ENCODE measurements at places on chromosomes 5 and 9.
A peak's percentile ranks its signal among the peaks of the same experiment; 100 is the strongest.

GRCh38 chr5:103764403-103764802 is 201.8 kb upstream of the NUDT12 start:
- no peak for DNase-seq

DNA sequence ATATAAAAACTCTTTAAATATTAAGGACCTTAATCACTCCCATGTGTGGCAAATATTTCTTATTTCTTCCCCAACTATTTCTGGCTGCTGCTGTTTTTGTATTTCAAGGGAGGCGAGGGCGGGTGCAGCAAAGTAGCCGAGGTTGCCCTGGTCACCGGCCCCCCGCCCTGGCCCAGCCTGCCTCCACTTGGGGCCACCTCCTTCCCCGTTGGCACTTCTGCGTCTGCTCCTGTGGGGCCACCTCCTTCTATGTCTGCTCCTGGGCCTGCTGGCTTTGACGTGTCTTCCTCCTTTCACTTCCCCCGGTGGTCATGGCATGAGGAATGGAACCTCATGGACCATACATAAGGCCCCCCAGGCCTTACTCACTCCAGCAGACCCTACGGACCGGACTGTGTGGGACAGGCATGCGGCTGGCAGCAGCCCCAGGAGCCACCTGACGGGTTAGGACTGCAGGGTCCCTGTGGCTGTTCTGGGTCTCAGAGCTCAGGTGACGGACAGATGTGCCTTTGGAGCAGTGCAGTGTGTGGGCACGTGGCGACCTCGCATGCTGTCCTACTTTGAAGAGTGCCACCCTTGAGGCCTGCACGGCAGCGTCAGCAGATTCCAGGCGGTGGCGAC is 5.8 kb upstream of the ENTPD8 start:
- no peak for DNase-seq

DNA sequence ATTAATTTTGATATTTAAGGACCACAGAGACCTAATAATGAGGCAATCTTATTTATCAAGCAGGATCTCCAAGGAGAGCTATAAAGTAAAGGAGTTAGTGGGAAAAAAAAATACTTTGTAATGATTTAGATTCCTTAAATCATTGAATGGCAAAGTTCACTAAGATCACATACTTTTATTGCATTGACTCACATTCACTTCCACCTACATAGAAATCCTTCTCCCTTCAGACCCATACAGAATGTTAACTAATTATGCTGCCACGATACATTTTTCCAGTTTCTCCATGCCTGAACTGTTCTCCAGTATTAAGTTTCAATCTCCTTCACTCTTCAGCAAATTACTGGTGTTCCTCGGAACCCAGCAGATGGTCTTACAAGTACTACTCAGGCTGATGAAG is 388.7 kb downstream of the EFNA5 start:
- no peak for DNase-seq

- DNase-seq, result no peak
Measured at GRCh38 chr9:135012166-135012565, 75.3 kb upstream of the OLFM1 start.

DNA sequence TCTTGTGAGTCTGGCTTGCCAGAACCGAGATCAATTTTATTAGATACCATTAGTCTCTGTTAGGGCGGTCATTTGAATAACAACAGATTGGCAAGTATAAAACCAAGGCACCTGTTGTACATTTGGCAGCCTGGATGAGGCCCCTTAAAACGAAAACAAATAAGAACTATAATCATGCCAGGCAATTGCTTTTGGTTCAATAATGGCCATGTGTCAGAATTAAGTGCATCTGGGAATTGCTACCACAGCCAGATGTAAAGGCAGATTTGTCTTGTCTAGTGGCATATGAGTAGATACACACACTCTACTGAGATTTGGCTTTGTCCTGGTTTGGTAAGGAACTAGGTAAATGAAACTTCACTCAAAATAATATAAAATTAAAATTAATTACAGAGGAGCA is 1046.2 kb upstream of the DMAC1 start:
- DNase-seq, result no peak

DNA sequence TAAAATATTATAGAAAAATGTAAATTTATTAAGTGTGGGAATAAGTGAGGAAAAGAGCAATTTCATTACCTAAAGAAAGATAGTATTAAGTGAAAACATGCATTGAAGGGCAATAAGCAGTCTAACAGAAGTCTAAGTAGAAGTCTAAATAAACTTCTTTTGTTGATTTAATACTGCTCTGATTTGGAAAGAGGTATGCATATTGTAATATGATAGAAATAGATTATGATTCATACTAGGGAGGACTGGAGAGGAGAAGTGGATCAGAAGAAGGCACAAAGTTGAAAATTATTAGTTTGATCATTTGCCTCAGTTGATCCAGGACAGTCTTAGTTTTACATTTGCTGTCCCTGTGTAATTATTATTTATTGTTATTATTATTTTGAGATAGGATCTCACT is 6.6 kb upstream of the ERBIN start:
- no peak for DNase-seq

DNA sequence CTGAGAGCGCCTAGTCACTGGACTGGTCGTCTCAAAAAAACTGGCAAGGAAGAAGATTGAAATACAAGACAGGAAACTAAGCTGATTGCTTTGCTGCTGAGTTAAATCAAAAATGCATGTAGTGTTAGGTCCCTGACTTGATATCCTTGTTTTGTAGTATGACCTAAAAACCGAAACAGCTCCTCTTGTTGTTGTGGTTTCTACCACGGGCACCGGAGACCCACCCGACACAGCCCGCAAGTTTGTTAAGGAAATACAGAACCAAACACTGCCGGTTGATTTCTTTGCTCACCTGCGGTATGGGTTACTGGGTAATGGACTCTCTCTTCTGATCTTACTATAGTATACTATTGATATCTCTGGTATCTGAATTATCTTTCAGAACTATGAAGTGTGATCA is 4.3 kb downstream of the MTRR start:
- no peak for DNase-seq

DNA sequence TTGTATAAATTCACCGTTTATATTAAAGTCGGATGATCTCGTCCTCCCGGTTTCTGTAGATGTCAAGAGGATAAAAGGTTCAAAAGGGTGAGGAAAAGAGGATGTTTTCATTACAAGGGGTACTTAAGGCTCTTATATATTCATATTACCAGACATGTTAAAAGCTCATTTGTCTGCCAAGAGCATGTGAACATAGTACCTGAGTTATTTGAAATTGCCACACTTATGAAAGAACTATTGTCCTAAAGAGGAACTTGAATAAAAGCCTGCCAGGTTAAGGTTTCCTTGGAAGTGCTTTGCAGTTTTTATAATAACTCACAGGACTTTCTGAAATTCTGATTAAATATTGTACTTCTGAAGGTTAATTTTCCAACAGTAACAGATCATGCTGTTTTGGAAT is 1915.1 kb downstream of the MAT2B start:
- DNase-seq, result no peak

- peak; percentile 11 for DNase-seq
Measured at GRCh38 chr5:80755626-80756025, 100.8 kb upstream of the DHFR start.

- no peak for DNase-seq
Measured at GRCh38 chr9:91273853-91274552, 87.7 kb downstream of the AUH start.

DNA sequence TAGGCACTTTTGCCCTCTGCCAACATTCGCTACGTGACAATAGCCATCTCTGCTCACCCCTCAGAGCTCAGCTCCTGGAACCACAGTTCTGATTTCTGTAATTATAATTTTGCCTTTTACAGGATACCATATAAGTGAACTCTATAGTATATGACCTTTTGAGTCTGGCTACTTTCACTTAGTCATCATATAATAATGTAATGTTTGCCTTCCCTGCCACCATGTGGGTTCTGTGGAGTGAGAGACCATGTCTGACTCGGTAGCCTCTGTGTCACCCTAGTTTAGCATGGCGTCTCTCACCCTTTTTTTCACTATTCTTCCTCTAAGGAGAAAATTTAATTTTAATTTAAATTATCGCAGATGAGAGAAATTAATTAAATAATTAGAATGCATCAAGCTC is 28.9 kb upstream of the ZBTB43 start:
- no peak for DNase-seq
